Stimulated activated CD4-positive, alpha-beta T cell treated with anti-CD3 and anti-CD28 coated beads, TNF-alpha, amount 100 ng/mL, for 24 hours (primary cell): ENCODE measurements at places on chromosomes 7 and 10.

DNA sequence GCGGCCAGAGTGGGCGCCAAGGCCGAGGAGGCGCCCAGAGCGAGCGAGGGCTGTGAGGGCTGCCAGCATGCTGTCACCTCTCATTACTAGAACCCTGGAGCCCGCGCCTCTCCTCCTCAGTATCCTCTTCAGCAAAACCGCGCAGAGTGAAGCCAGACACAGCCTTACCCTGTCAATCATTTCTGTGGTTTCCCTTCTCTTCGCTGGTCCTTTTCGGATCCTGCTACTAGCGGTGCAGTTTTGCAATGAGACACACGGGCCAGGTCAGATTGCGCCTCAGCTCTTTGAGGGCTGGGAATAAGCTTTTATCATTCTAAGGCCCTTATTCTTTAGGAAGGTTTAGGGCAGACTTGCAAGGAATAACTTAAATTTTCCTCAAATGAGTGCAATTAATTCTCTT is 55.5 kb upstream of the FAM171A1 start:
- DNase-seq: no peak

DNA sequence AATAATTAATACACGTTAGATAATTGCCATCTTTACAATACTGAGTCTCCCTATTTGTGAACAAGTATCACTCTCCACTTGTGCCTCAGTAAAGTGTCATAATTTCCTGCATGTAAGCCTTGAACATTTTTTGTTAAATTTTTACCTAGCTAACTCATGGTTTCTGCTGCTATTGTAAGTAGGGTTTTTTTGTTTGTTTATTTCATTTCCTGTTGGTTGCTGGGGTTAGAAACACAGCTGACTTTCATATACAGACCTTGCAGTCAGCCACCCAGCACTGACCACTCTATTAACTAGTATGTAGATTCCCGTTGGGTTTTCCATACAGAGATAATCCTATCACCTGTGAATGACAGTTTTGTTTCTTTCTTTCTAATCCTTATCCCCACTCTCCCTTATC is 133.3 kb downstream of the MPP7 start:
- DNase-seq: no peak

- DNase-seq: no peak
These were observed 120.5 kb upstream of the SEMA3E start for GRCh38 chr7:83769407-83769806.

GRCh38 chr10:5943536-5943935 is 33.8 kb downstream of the IL15RA start:
- no peak for DNase-seq

GRCh38 chr10:1709161-1709560 is 28.2 kb downstream of the ADARB2 start:
- DNase-seq: no peak

DNA sequence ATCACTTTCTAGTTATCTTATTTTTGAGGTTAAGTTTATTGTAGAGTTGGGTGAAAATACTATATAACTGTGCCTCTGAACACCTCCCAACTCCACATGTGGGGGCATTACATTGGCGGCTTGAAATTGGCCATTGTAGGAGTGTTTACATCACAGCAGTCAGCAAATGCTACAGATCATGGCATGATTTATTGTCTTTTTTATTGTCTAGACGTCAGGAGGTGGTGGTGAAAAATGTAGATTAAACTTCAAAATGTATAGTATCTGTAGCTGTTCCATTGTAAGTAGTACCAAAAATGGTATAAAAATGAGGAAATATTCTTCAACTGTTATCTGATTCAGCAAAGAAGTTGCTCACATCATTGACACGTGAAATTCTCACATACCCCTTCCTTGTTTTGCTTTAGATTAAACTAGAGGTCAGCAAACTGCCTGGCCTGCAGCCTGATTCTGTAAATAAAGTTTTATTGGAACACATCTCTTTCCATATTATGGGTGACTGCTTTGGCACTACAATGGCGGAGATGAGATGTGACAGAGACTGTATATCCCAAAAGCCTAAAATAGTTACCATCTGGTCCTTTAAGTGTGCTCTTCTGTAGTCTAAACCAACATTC is 35.0 kb downstream of the TAF3 start:
- DNase-seq: no peak

- DNase-seq: no peak
These were observed 1049.9 kb downstream of the REEP3 start for GRCh38 chr10:64571056-64571455.

DNA sequence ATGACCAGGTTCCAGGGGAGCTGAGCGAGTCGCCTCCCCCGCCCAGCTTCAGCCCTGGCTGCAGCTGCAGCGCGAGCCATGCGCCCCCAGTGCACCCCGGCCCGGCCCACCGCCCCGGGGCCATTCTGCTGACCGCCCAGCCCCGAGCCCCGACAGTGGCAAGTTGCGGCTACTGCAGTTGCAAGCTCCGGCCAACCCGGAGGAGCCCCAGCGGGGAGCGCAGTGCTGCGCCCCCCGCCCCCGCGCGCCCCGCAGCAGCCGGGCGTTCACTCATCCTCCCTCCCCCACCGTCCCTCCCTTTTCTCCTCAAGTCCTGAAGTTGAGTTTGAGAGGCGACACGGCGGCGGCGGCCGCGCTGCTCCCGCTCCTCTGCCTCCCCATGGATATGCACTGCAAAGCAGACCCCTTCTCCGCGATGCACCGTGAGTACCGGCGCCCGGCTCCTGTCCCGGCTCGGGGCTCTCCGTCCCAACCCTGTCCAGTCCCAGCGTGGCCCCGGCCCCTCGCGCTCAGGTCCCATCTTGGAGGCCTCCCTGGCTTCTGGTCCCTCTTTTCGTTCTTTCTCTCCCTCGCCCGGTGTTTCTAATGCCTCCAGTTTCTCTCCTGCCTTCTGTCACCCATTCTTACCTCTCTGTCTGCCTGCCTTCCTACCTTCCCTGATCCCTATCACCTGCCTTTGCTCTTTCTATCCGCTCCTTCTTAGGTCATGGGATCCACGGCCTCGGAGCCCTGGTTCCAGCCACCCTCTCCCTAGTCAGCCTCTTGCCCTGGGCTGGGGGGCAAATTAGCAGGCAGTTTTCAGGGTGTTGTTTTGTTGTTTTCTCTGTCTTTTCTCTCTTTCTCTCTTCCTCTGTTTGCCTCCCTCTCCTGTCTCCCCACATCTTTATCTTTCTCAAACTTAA is 751 bp downstream of the PAX2 start:
- no peak for DNase-seq

DNA sequence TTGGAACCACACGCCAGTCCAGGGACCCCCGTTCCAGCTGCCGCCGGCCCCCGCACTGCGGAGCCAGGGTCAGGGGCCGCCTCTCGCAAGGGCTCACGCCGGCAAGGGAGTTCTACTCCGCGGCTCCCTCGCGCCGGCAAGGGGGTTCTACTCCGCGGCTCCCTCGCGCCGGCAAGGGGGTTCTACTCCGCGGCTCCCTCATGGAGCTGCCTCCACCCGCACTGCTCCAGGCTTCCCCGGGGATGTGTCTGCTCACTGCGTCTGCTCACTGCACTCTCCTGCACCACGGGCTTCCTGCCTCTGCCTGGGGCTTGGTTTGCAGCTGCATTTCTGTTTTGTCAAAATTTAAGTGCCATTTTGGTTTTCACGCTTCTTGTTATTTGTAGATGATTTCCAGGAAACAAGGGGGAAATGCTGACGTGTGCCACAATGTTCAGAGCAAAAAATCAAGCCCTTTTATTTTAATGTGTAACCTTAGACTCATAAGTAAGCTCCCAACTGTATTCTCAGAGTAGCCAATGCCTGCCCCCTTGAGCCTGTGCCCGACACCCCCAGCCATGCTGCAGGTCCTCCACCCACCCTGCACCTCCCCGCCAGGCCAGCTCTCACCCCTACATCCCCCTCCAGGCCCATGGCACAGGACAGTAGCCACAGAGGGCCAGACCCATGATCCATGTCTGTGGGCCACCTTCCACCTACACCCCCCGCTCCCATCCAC is 246.2 kb downstream of the MAD1L1 start:
- DNase-seq: no peak
